ENCODE measurements at places on chromosomes 11 and 22.

- DNase-seq, result no peak
Observed at GRCh38 chr11:27410272-27410671, 47.3 kb upstream of the CCDC34 start.

DNA sequence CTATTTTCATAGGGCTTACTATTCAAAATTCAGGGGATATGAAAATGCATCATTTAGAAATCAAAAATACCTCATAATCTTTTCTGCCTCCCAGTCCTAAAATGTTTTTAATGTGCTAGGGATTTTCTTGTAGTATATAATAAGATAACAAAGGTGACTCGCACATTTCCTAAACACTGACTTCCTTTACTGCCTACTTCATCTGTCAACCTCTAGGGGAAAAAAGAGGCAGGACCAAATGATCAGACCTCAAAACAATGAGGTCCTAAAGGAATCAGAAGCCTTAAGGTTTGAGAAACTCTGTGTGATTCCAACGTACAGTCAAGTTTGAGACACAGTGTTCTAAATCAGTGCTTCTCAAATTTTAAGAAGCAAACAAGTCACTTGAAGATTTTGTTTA, 56.1 kb upstream of the POU2AF2 start:
- DNase-seq, result no peak

DNA sequence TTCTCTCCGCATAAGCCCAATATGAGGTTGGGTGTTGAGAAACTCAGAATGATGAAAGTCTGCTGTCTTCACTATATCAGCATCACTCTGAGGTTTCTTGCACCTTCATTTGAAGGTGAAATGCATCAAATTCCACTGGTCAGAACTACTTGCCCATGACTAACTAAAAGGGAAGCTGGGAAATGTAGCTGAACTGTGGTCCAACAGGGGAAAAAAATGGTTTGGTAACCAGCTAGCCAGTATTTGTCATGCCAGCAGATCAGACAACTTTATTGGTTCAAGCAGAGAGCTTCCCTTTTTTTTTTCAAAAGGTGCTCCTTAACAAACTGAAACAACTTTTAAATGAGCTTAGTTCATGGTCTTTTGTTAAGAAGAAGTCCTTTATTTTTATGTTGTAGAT, 14.2 kb upstream of the PIK3C2A start:
- no peak for DNase-seq

DNA sequence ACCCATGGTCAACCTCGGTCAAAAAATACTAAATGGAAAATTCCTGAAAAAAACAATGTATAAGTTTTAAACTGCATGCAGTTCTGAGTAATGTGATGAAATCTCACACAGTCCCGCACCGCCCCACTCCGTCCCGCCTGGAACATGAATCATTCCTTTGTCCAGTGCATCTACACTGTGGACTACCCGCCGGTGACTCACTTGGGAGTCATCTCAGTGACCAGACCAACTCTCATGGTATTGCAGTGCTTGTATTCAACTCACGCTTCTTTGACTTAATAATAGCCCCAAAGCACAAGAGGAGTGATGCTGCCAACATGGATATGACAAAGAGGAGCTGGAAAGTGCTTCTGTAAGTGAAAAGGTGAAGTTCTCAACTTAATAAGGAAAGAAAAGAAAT, 48.8 kb downstream of the ARHGAP32 start:
- no peak for DNase-seq

DNA sequence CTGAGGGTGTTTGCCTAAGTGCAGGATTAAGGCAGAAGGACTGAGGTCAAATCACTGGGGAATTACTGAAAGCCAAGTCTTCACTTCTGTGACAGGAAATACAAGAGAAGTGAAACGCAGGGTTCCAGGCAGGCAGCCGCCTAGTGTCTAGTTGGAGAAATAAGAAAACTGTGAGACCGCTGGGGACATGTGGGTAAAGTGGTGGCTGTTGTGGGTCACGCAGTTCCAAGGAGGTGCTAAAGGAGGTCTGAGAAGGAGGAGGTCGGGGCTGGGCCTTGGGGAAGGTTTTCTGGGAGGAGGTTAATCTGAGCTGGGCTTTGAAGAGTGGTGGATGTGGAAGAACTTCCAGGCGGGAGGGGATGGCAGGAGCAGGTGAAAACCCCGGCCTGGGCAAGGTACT, 11.2 kb downstream of the MCM5 start:
- no peak for DNase-seq

- no peak for DNase-seq
Observed at GRCh38 chr11:123543797-123544196, 110.6 kb downstream of the SCN3B start.

DNA sequence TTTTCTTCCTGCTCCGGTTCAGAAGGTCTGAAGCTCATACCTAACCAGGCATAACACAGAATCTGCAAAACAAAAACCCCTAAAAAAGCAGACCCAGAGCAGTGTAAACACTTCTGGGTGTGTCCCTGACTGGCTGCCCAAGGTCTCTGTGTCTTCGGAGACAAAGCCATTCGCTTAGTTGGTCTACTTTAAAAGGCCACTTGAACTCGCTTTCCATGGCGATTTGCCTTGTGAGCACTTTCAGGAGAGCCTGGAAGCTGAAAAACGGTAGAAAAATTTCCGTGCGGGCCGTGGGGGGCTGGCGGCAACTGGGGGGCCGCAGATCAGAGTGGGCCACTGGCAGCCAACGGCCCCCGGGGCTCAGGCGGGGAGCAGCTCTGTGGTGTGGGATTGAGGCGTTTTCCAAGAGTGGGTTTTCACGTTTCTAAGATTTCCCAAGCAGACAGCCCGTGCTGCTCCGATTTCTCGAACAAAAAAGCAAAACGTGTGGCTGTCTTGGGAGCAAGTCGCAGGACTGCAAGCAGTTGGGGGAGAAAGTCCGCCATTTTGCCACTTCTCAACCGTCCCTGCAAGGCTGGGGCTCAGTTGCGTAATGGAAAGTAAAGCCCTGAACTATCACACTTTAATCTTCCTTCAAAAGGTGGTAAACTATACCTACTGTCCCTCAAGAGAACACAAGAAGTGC, 661 bp upstream of the MALAT1 start:
- DNase-seq, result peak; percentile 33

DNA sequence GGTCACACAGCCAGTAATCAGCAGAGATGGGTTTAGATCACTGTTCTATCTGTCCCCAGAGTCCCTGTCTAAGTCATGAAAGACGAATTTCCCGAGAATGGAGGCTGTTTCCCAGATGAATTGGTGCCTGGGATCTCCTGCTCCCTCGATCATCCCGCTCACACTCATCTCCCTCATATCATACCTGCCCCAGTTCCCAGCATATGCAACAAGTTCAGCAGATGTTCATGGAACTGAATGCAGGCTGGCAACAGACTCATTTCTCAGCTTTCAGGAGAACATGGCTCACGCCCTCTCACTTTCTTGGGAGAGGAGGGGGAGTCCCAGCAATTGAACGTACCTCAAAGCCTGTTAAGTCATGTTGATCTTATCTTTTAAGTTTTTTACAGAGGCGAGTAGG, 22.1 kb downstream of the CD6 start:
- no peak for DNase-seq

DNA sequence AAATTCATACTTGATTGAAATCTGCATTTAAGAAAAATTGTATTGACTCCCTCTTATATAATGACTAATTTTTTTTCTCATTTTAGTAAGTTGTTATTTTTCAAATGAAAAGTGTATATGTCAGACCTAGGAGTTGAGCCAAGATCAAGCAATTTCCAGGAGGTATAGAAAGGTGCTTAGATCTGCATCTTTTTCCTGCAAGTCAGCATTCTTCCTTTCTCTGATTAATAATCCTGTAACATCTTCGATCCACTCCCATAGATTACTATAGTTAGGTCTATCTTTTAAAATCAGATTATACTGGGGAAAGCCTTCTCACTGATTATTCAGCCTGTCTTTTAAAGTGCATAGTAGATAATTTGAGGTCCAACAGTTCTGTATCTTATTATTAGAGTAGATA, 12.7 kb downstream of the HOATZ start:
- no peak for DNase-seq

GRCh38 chr22:48372390-48372789, 1455.3 kb downstream of the BRD1 start:
- DNase-seq, result no peak

- DNase-seq, result no peak
Observed at GRCh38 chr11:101336155-101336554, 206.5 kb upstream of the PGR start.

GRCh38 chr11:4125141-4125540, 30.5 kb downstream of the RRM1 start:
- no peak for DNase-seq

- DNase-seq, result no peak
Observed at GRCh38 chr11:126926376-126926791, 74.2 kb downstream of the KIRREL3 start.

GRCh38 chr22:47206666-47207218, 444.3 kb downstream of the TBC1D22A start:
- DNase-seq, result no peak

DNA sequence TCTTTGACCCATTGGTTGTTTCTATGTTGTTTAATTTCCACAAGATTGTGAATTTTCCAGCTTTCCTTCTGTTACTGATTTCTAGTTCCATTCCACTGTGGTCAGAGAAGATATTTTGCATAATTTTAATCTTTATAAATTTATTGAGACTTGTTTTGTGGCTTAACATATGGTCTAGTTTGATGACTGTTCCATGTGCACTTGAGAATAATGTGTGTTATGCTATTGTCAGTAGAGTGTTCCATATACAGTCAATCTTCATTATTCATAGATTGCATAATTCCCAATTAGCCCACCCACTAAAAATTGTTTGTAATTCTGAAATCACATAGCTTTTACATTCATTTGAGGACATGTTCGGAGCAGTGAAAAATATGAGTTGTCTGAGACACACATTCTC, 346.1 kb upstream of the DDI1 start:
- DNase-seq, result no peak

DNA sequence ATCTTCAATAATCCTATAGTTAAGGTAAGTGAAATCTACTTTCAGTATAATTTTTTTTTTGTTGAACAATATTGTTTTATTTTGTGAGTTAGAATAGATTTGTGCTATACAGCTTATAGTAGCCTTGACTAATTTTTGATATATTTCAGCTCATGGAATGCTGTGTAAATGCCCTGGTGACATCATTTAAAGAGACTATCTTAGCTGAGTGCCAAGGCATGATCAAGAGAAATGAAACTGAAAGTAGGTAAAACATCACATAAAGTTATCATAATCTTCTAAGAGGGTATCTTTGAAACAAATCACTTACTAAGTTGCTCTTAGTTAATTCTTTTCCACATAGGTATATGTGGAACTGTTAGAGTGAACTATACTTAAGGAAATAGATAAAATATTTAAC, 51.4 kb upstream of the ACAT1 start:
- DNase-seq, result no peak

GRCh38 chr11:117392001-117392690, 64.5 kb downstream of the CEP164 start:
- no peak for DNase-seq

DNA sequence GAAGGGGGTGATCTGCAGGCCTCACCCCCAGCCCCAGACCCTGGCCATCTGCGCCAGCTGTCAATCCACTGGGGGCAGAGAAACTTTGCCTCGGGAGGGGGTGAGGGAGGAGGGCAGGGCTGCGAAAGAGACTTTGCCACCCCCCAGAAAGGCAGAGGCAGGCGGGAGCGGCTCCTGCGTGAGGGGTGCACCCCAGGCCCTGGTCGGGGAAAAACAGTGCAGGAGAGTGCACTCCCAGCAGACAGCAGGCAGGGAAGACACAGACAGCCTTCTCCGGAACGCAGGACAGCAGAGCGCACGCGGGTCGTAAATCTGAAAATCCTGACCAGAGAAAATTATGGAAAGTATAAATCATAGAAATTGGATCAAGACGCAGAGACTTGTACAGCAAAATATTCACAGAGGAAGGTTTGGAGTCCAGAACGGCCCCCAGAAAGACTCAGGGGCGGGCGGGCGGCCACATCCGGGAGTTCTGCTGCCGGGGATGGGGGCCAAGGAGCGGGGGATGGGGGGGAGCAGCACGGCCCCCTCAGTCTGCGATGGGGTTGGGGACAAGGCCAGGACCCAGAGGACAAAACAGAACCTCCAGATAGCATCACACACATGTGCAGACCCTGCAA, 8.0 kb upstream of the MRPL23 start:
- DNase-seq, result no peak

GRCh38 chr22:32735526-32735925, 66.0 kb upstream of the TIMP3 start:
- DNase-seq, result no peak

GRCh38 chr11:17683377-17684161, 35.8 kb upstream of the MYOD1 start:
- DNase-seq, result no peak

DNA sequence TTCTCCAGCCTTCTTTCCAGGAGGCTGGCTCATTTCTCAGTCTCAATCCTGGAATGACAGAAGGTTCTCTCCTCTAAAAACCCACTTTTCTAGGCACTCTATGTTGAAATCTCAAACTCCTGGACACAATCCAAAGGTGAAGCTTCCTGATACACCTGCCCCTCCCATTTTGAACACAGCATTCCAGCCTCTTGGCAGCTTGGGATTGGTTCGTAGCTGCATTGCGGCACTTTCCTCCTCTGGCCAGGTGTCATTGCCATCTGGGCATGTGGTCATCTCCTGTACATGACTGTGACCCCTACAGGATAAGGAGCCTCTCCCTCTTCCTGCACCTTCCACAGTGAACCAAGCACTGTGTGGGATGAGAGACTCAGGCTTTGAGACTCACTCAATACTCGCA, 230.2 kb upstream of the B3GAT1 start:
- no peak for DNase-seq

DNA sequence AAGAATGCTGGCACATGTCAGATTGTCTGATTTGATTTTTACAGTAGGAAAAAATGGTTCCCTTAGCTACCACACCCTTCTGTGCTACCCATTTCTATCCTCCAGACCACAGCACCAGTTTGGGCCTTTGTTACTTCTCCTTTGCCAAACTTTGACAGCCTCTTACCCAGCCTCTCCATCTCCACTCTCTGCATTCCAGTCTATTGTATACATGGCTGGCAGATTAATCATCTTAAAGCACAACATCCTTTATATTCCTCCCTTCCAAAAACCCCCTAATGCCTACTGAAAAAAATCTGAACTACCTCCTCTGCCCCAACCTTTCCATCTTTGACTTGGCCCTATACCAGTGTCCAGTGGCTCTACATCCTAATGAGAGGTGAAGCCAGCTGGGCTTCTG, 10.8 kb upstream of the PANX1 start:
- no peak for DNase-seq

- no peak for DNase-seq
Observed at GRCh38 chr22:36197065-36197440, 4.6 kb downstream of the APOL4 start.
